ENCODE measurements at places on chromosomes 5 and 9.

DNA sequence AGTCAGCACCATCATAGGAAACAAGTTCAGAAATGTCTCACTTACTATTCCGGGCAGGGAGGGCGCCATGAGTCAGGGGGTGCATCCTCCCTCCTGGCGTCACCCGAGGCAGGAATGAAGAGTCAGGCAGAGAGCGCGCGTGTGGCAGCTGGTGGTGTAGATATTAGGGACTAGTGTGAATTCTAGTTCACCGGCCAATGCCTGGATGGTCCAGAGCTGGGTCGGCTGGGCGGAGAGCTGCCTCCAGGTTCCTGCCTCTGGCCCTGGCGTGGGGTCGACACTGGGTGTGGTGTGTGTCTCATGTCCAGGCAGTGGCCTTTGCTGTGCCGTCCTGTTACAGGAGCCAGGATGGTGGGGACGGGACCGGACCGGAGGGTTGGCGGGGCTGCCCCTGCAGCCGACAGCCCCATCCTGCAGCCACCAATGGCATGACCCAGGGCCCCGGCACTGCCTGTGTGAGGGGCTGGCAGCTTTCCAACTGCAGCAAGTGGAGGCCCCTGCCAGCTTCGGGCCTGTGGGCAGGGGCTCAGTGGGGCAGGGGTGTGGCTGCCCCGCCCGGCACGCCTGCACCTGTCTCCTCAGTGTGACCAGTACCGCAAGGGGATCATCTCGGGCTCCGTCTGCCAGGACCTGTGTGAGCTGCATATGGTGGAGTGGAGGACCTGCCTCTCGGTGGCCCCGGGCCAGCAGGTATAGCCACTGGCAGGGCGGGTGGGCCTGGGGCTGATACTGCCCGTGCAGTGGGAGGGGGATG, 9.1 kb downstream of the DIPK1B start:
- peak; percentile 69 for DNase-seq

DNA sequence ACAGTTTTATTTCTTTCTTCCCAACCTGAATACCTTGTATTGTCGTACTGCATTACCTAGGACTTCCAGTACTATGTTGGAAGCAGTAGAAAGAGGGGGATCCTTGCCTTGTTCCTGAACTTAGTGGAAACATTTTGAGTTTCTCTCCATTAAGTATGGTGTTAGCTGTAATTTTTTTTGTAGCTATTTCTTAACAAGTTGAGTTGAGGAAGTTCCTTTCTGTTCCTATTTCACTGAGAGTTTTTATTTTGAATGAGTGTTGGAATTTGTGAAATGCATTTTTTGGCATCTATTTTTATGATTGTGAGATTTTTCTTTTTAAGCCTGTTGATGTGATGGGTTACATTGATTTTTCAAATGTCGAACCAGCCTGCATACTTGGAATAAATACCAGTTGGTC, 49.0 kb downstream of the FSD1L start:
- DNase-seq: no peak

GRCh38 chr5:55894135-55894534, 43.0 kb downstream of the IL31RA start:
- DNase-seq: no peak

DNA sequence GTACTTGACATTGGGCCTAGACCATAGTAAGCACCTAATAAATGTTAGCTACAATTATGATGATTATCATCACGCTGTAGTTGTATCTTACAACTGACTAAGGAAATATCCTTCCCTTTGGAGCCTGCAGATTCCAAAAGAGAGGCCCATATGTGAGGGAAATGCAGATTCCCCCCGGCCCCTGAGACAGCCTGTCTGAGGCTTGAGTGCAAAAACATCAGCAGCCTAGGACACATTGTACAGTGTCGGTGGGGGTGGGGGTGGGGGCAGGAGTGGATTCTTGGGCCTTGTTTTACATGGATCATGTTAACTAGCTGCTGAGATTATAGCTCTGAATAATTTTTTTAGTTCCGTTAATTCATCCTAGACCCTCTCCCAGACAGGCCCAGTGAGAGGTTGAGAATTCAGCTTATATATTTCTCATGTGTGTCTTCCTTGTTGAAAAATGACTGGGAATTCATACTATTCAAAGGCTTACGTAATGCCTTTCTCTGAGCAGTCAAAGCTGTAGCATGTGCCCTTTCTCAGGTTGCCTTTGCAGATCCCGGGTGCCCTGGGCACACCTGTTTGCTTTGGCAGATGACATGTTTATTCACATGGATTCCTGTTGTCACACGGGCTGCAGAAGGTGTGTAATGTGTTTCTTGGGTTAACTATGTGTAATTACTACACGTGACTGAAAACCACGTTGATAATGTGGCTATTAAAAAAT, 262.8 kb downstream of the NR3C1 start:
- no peak for DNase-seq

- DNase-seq: no peak
These were observed 109.5 kb upstream of the CD180 start for GRCh38 chr5:67305913-67306710.
